ENCODE measurements at places on chromosomes 11 and 22.

- no peak for DNase-seq
Measured at GRCh38 chr11:72631806-72632731, 42.2 kb downstream of the PDE2A start.

DNA sequence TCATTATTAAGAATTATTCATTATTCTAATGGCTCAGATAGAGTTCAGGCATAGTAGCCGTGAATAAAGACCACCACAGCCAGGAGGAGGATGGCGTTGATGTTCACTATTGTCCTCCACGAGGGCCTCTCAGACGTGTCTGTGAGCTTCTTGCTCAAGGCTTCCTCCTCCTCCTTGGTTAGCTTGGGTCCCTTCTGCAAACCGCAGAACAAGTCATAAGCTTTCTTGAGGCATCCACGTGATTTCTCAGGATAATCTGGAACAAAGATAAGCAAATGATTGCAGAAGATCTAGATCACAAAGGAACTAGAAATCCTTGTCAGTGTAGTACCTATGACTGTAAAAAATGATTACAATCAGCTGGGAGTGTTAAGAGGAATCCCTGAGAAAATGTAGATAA, 13.6 kb upstream of the RFPL2 start:
- no peak for DNase-seq

DNA sequence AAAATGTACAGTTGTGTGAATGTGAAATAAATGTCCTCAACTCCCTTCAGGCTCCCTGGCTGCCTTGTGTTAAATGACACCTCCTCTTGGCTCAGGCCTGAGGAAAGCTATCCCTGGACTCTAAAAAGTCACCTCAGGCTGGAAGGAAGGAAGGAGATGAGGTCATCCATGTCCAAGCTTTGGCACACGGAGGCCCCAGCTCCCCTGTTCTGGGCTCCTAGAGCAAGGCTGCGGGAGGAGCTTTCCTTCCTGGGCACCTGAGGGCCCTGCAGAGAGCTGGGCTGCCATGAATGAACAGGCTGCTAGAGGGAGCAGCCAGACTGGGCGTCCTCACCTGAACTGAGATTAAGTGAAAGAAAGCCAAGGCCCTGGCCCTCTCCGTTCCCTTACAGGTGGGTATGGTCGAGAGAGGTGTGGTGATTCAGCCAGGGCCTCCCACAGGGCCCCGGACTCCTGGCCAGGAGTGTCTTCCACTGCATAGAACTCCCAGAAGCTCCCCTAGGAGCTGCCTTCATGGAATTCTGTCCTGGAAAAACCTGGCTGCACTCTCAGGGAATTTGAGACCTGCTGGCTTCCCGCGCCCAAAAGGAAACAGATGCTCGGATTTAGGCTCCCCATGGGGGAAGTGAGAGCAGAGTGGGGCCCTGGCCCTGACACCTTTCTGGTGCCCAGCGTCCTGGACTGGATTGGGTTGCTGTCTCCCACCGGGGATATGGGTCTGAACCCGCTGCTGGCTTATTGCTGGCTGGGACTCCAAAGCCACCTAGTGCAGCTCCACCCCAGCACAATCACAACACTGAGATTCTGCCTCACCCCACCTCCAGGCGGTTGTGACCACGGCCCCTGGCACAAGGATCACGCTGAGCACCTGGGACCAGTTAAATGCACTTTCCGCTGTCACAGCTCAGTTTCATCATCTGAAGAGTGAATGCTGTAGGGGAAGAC, 22.2 kb downstream of the MYBPC3 start:
- DNase-seq = no peak

DNA sequence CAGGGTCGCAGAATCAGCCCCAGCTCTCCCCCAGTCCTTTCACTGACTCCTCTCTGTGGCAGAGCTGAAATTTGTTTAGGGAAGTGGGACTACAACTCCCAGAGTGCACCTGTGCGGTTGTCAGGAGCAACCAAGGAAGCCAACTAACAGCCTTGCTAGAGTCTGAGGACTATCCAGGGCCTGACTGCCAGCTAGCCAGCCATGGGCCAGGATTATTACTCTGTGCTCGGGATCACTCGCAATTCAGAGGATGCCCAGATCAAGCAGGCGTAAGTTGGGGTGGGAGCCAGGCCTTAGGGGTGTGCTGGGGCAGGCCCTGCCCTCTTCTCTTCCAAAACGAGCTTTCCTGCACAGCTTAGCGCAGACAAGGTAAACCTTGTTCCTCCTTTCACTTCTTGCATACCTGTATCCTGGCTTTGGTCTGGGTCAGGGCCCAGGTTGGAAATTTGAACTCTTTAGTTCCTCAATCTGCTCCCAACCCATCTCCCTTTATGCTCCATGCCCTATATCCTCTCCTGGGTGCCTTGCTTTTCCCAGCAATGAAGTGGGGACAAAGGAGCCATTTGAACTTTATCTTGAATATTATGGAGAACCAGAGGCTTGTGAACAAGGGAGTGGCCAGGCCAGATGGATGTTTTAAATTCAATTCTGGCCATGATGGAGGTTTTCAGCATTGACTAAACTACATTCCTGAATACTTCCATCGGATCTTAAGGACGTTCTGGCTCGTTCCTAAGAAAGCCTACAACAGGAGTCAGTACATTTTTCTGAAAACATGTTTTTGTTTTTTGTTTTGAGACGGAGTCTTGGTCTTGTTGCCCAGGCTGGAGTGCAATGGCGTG, at the start of gene DNAJB13:
Gene DNAJB13 (plus strand): TSS at position 158 of the 842 bp plus-strand sequence. CDS start 44 bp downstream, at position 202.
- DNase-seq = peak; percentile 68
